T-helper 17 cell (primary cell): ENCODE measurements at places on chromosomes 3 and 15. TPM values are rescaled to one million over a fixed set of nuclear protein-coding genes. Genes with fewer than 3 reads are reported as not detected.

Gene RHCG
- total RNA-seq, result not detected

- no peak overlapping the region for H3K27ac ChIP-seq
- no peak for DNase-seq
- no peaks in the 10 kb centered on the region for H3K36me3 ChIP-seq
- no peak overlapping the region for H3K4me3 ChIP-seq
Measured at GRCh38 chr3:110318108-110318507, 753.5 kb upstream of the NECTIN3 start.

DNA sequence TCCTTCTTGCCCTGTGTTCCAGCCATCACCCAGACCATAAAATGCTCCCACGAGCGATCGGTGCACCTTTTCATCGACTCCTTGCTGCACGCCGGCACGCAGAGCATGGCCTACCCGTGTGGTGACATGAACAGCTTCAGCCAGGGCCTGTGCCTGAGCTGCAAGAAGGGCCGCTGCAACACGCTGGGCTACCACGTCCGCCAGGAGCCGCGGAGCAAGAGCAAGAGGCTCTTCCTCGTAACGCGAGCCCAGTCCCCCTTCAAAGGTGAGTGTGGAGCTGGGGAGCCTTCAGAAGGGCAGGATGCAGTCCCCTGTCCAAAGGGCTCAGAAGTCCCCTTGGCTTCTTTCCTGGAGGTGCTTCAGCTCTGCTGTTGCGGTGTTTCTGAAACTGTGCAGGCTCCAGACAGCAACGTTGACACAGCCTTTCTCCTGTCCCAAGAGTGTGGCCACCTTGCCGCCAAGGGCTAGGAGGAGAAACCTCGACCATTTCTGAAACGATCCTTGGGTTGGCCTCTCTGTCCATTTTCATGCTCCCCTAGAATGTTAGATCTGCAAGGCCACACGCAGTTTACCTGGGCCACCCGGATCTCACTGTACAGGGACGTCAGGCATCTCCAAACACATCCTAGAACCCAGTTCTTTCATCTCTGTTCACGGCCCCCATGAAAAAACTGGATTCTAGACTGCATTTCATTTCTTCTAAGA is 116.7 kb downstream of the LIPC start:
- no peak overlapping the region for H3K27ac ChIP-seq
- H3K27me3 ChIP-seq, result no peaks in the 10 kb centered on the region
- H3K4me1 ChIP-seq, result peaks cover 32% of the 10 kb centered on the region
- no peak for DNase-seq
- no peak overlapping the region for H3K4me3 ChIP-seq

DNA sequence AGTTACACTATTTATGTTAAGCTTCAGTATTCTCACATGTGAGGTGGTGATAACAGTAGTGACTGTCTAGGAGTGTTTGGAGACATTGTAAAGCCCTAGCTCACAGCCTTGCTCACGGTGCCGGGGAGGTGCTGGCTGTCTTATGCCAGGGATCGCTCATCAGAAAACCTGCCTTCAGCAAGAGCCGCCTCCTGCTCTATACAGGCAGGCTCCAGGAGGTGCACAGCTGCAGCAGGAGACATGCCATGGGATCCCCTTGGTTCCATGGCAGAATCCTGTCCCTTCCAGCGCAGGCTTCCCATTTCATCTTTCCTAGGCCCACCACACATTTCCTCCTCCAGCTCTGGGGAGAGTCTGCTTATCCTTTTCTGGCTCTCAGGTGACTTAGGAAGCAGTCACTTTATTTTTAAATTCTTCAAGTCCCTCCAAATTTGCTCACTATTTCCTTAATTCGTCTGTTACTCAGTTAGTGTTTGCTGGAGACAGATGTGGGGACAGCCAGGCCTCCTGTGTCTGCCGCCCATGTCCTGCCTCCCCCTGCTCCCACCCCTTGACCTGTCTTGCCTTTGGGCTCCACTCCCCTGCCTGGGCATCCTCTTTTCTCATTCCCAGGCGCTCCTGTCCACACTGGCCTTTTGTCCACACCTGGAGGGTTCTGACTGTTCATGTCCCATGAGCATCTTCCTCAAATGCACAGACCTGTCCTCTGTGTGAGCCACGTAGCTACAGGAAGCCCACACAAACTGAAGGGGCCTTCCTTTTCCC is 31.7 kb downstream of the SLCO2A1 start:
- DNase-seq, result no peak
- H3K4me1 ChIP-seq, result peaks cover 4% of the 10 kb centered on the region
- no peaks in the 10 kb centered on the region for H3K36me3 ChIP-seq
- no peak overlapping the region for H3K27ac ChIP-seq
- no peak overlapping the region for H3K4me3 ChIP-seq

GRCh38 chr3:169836078-169836941 is 23.6 kb upstream of the LRRC34 start:
- H3K4me1 ChIP-seq, result peaks cover 2% of the 10 kb centered on the region
- DNase-seq, result no peak
- H3K4me3 ChIP-seq, result no peak overlapping the region
- no peak overlapping the region for H3K27ac ChIP-seq

DNA sequence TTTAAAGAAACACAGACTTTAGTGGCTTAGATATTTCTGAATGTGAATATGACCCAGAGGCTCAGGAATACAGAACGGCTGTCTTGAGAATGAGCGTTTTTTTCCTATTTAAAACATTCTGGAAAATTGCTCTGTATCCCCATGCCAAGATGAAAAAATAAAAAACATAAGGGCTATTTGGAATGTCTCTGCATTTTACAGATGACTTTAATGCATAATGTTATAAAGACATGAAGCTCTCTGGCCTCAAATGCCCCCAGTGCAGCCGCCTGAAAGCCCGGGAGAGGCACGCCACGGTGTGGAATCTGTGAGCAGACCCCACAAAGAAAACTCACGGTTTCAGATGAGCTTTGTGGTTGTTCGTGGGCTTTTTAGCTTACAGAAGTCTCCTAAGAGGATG is 322.5 kb upstream of the ICE2 start:
- H3K27ac ChIP-seq, result peak overlapping the region; percentile 100
- peaks cover 2% of the 10 kb centered on the region for H3K36me3 ChIP-seq
- no peak for DNase-seq

- peak overlapping the region; percentile 27 for H3K27ac ChIP-seq
- no peak overlapping the region for H3K4me3 ChIP-seq
- H3K36me3 ChIP-seq, result no peaks in the 10 kb centered on the region
- peaks cover 2% of the 10 kb centered on the region for H3K4me1 ChIP-seq
- no peak for DNase-seq
Measured at GRCh38 chr15:73331991-73332925, 36.5 kb downstream of the HCN4 start.

DNA sequence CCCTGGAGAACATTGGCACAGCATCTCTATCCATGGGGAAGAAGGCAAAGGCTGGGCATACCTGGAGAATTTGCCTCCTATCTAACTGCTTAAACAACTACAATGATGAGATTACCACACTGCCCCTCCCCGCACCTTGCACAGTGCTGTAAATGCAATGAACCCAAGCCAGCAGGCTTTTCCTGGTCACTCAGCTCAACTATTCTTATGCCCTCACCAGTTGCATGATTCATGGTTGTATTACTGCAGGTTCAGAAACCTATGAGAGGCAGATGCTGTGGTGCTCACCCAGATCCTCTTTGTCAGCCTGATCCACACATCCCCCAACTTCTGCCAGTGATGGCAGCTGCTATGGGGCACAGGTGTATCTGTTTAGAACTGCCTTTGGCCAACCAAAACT is 77.7 kb upstream of the STAC start:
- H3K27ac ChIP-seq, result no peak overlapping the region
- no peak for DNase-seq
- no peaks in the 10 kb centered on the region for H3K4me1 ChIP-seq
- no peaks in the 10 kb centered on the region for H3K27me3 ChIP-seq
- no peaks in the 10 kb centered on the region for H3K36me3 ChIP-seq
- no peak overlapping the region for H3K4me3 ChIP-seq

- no peak overlapping the region for H3K4me3 ChIP-seq
- H3K4me1 ChIP-seq, result peaks cover 14% of the 10 kb centered on the region
- H3K27me3 ChIP-seq, result no peaks in the 10 kb centered on the region
- peak; percentile 75 for DNase-seq
- H3K36me3 ChIP-seq, result no peaks in the 10 kb centered on the region
- H3K27ac ChIP-seq, result peak overlapping the region; percentile 60
Measured at GRCh38 chr3:52144034-52144795, 10.0 kb downstream of the POC1A start.

DNA sequence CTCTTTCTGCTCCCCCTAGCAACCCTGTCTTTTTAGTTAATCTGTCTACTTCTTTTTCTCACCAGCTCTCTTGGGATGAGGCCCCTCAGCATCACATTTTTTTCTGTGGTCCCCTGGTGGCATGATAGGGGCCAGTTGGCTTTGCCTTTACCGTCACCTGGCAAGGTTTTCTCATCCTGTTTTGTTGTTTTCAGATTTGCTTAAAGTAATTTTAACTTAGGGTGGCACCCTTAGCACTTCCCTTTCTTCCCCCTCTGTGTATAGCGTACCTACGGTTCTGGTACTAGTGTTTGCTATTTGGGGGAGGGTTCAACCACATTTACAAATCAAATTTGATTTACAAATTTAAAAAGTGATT is 35.6 kb downstream of the PDCD6IP start:
- H3K4me1 ChIP-seq, result peaks cover 28% of the 10 kb centered on the region
- H3K36me3 ChIP-seq, result peaks cover 12% of the 10 kb centered on the region
- no peak for DNase-seq
- peak overlapping the region; percentile 25 for H3K4me3 ChIP-seq
- peak overlapping the region; percentile 88 for H3K27ac ChIP-seq

DNA sequence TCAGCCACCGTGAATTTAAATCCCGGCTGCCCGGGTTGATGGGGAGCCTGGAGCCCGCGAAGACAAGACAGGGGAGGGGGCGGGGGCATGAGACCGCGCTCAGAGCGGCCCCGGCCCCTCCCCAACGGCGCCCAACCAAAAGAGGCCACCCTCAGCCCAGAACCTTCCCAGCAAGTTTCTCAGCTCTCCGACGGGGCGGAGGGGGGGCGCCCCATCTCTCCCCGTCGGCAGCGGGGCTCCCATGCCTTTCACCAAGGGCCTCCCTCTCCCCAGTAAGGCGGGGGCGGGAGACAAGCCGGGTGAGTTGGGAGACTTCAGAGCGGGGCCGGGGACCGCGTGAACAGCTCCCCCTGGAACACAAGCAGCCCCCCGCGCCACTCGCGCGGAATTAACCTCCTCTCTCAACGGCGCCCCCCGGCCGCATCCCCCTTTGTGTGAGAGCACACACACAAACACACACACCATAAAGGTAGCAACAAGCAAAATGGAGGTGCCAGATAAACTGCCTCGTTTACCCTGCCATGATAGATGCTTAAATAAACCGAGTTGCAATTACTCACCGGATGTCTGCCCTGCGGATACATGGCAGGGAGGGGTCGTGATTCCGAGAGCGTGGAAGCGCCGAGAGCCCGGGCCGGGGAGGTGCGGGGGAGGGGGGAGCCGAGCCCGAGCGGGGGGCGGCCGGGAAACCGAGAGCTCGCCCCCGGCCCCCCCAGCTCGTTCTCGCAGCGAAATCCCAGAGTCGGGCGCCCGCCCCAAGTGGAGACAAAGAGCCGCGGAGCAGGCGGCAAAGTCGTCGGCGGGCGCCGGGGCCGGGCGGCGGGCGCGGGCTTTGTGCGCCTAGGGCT is 1.3 kb downstream of the TLE3 start:
- H3K36me3 ChIP-seq, result peaks cover 5% of the 10 kb centered on the region
- peaks cover 47% of the 10 kb centered on the region for H3K4me1 ChIP-seq
- no peaks in the 10 kb centered on the region for H3K27me3 ChIP-seq
- H3K27ac ChIP-seq, result peak overlapping the region; percentile 94

DNA sequence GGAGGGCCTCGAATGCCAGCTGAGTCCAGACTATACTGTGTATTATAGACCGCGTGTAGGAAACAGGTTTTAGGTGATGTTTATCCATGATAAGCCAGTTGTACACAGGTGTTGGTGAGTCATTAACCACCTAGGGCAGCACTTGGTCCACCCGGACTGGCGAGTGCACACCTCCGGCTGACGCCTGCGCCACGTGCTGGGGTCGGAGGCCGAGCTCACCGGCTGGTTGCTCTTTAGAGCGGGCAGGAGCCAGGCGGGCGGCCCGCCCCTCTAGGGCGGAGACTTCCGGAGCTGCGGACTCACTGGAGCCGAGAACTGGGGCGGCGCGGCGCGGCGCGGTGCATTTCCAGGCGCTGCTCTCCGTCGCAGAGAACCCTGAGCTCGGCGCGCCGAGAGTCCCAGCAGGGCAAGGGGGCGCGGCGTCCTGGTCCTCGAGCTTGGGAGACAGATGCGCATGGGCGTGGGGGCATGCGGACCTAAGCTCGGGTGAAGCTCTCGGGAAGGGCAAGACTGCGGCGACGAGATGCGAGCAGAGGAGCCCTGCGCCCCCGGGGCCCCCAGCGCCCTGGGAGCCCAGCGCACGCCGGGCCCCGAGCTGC is at the start of gene ESYT3:
Gene ESYT3, plus strand, starts transcription at position 341 of the 599 bp plus-strand sequence. Its CDS starts 183 bp downstream, at position 524.
- no peak within 1 kb of the TSS for H3K27ac ChIP-seq
- H3K36me3 ChIP-seq, result peaks cover 2% of the 10 kb centered on the region
- H3K27me3 ChIP-seq, result peaks cover 60% of the 10 kb centered on the region
- H3K4me3 ChIP-seq, result peak within 1 kb of the TSS; percentile 82

- DNase-seq, result no peak
- H3K27ac ChIP-seq, result no peak overlapping the region
- H3K4me1 ChIP-seq, result no peaks in the 10 kb centered on the region
- no peaks in the 10 kb centered on the region for H3K27me3 ChIP-seq
- no peak overlapping the region for H3K4me3 ChIP-seq
Measured at GRCh38 chr3:159486580-159486979, 502.1 kb upstream of the IL12A start.

GRCh38 chr3:19877656-19878055 is 56.4 kb downstream of the EFHB start:
- H3K27ac ChIP-seq, result no peak overlapping the region
- H3K4me3 ChIP-seq, result no peak overlapping the region
- no peak for DNase-seq
- H3K36me3 ChIP-seq, result no peaks in the 10 kb centered on the region
- peaks cover 3% of the 10 kb centered on the region for H3K4me1 ChIP-seq
- peaks cover 15% of the 10 kb centered on the region for H3K27me3 ChIP-seq
